ENCODE measurements at places on chromosomes 3 and 15.
A peak's percentile ranks its signal among the peaks of the same experiment; 100 is the strongest.

DNA sequence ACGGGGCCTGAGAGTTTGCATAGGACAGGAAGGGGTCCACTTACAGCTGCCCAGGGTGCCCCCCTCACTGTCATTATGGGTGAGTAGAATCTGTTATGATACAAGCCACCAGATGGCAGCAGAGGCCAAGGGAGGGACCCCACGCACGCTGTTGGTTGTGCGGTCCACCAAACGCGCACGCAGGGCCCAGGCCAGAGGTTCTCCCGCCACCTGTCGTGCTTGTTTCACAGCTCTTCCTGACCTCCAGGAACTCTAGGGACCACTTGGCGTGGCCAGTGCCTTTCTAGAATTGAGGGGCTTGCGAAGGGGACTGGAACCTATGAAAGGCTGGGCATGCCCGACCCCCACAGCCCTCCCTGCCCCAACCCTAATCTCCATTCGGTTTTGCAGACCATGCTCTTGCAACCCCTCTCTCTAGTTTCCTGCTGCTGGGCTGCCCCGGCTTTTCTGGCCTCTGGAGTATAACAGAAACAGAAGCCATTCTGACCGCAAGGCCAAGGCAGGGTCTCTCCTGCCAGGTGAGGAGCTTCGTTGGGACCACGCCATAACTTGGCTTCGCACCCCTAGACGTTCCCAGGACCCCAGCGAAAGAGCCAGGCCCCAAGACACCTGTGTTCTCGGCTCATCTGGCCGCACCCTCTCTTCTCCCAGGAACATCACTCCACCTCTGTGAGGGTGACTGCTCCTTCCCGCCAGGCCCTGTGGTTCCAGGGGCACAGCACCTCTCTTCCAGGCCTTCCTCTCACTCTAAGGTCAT, 46.0 kb downstream of the ALDH1L1 start:
- no peak overlapping the region for H3K4me3 ChIP-seq
- DNase-seq, result peak; percentile 70
- no peaks in the 10 kb centered on the region for H3K36me3 ChIP-seq
- H3K27me3 ChIP-seq, result no peaks in the 10 kb centered on the region
- H3K27ac ChIP-seq, result no peak overlapping the region

DNA sequence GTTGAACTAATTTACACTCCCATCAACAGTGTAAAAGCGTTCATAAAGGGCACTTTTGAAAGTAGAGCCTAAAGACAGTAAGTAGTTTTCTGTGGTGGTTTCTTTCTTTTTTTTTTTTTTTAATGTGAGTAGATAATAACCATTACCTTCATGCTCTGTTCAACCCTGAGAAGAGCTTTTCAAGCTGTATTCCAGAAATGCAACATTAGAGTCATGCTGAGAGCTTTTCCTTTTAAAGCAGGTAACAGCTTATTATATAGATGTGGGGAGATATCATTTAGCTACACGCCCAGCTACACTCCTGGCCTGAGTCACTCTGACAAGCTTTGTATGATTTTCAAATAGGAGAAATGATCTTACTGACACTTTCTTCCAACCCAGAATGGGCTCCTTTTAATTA, 96.2 kb upstream of the ARHGEF26 start:
- H3K27ac ChIP-seq, result no peak overlapping the region
- H3K27me3 ChIP-seq, result no peaks in the 10 kb centered on the region
- DNase-seq, result no peak

GRCh38 chr3:166499636-166500035, 662.4 kb upstream of the BCHE start:
- no peak for DNase-seq
- H3K27me3 ChIP-seq, result no peaks in the 10 kb centered on the region
- no peaks in the 10 kb centered on the region for H3K4me1 ChIP-seq
- no peak overlapping the region for H3K27ac ChIP-seq
- H3K36me3 ChIP-seq, result no peaks in the 10 kb centered on the region
- no peak overlapping the region for H3K4me3 ChIP-seq

- DNase-seq, result no peak
- H3K4me1 ChIP-seq, result no peaks in the 10 kb centered on the region
- no peak overlapping the region for H3K4me3 ChIP-seq
- peak overlapping the region; percentile 42 for H3K27ac ChIP-seq
- H3K27me3 ChIP-seq, result no peaks in the 10 kb centered on the region
Measured at GRCh38 chr3:4900298-4900697, 78.9 kb upstream of the BHLHE40 start.

DNA sequence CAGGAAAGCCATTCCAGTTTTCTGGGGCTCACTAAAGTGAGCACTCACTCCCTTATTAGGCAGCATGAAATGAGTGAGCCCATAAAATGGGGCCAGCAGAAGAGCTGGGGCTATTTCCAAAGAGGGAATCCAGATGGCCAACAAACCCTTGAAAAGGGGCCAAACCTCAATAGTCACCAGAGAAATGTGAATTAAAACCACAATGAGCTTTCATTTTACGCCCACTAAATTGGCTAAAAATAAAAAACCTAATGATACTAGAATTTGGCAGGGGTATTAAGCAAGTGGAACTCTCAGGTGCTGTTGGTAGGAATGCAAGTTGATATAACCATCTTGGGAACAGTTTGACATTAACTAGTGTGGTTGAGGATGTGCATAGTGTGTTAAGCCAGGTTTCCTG, 42.1 kb upstream of the RAF1 start:
- no peaks in the 10 kb centered on the region for H3K36me3 ChIP-seq
- H3K27ac ChIP-seq, result no peak overlapping the region
- no peak overlapping the region for H3K4me3 ChIP-seq
- no peaks in the 10 kb centered on the region for H3K27me3 ChIP-seq
- DNase-seq, result no peak

DNA sequence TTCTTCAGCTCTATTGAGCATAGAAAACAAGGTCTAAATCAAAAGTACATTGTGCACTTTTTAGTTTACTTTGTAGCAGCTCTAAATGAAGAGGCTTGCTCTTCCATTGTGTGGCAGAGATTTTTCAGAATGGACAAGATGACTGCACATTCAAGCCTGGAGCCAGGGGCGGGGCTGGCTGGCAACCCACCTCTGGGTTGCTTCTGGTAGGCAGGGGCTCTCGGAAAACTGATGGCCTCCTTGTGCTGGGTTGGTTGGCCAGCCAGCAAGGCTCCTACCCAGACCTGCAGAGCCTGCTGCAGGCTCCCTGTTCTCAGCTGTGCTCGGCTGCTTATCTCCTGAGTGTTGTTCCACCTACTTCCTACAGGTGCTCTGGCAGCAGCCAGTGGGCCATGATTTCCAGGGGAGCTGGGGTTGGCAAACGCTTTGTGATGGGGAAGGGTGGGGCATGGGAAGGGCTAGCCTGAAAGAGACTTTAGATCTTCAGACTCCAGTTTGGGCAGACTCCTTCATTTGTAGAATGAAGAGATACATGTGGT, 8.8 kb downstream of the BSN start:
- no peaks in the 10 kb centered on the region for H3K36me3 ChIP-seq
- no peak overlapping the region for H3K4me3 ChIP-seq
- H3K27me3 ChIP-seq, result no peaks in the 10 kb centered on the region

GRCh38 chr3:43214616-43215015, 71.7 kb upstream of the SNRK start:
- no peak overlapping the region for H3K4me3 ChIP-seq
- H3K4me1 ChIP-seq, result no peaks in the 10 kb centered on the region
- H3K27ac ChIP-seq, result no peak overlapping the region
- H3K36me3 ChIP-seq, result no peaks in the 10 kb centered on the region
- no peak for DNase-seq

DNA sequence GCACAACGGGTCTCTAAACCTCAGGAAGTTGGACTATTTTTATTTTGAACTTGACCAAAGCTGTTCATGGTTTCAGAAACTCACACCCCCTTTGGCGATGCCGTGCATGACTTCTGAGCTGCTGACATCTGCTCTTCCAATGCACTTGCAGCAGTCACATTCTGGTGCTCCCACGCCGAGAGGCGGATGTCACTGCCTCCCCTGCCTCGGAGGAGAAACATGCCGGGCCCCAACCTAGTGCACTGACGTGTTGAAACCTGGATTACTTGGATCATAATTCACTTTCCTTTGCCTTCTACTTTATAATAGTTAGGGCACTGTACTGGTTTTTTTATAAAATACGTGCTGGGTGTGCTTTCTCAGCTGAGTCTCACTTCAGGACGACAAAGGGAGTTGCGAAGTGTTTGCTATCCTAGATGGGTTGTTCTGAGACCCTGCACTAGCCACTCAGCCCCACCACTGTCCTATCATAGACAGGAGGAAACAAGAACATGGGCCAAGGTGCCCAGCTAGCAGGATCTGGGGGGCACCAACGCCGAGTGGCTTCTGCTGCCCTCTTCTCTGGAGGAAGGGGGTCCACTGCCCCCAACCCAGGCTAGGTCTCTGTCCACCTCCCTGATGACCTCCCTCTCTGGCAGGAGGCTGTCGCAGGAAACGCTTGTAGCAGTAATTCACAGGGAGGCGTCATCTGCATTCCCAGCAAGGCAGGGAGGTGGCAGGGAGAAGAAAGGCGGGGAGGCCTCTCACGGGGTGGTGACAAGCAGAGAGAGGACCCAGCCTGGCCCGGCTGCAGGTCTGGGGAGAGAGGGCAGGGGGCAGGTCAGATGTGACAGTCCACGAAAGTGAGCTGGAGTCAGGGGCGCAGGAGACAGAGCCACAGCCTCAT, 158.8 kb upstream of the IQSEC1 start:
- H3K27ac ChIP-seq, result no peak overlapping the region
- no peaks in the 10 kb centered on the region for H3K4me1 ChIP-seq
- no peaks in the 10 kb centered on the region for H3K36me3 ChIP-seq
- no peaks in the 10 kb centered on the region for H3K27me3 ChIP-seq

DNA sequence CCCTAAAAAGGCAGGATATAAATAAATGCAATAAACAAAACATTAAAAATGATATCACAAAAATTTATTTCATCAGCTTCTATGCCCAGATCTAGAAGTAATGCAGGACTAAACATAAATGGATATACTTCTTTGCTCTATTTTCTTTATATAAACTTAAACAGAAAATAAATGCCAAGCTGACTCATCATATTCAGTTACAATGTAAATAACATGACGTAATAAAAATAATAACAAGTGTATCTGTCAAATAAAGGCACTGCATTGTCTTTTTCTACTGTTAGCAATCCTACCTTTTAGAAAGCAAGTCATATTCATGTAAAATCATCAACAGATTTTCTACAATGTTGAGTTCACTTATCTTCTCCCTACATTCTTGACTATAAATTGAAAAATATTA, 61.6 kb downstream of the NEK10 start:
- H3K27me3 ChIP-seq, result no peaks in the 10 kb centered on the region
- H3K4me3 ChIP-seq, result no peak overlapping the region
- no peak overlapping the region for H3K27ac ChIP-seq
- no peaks in the 10 kb centered on the region for H3K4me1 ChIP-seq
- DNase-seq, result no peak

DNA sequence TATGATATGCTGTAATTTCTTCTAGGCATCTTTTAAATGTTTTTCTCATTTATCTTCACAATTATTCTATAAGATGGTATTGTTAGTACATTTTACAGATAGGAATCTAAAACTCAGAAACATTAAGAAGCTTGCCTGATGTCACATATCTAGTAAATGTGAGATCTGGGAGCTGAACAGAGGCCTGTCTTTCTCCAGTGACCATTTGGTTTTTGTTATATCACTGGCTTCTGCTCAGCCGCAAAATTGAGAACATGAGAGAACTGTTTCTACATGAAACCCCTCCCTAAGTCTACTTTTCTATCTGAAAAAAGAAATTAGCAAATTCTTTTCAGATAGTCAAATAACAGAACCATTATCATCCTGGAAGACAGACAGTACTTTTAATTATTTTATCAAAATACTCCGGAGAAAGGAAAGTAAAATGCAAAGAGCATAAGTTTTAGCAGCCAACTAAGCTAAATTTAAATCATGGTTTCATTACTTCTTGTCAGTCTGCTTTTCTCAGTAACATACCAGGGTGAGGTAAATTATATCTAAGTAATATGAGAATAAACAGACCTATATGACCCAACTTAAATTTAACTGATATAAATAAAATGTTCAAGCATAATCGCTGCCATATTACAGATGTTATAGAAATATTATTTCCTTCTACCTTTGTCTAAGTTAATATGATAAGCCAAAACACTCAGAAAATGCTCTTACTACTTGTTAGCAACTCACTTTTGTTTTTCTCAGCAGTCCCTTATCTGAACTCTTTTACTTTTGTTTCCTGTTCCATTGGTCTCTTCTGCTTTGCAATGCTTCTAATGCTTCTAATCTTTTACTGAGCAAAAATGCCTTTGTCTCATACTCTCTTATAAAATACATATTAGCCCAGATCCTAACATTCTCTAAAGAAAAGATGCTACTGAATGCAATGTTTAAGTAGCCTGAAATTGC, 68.0 kb upstream of the MBNL1 start:
- no peaks in the 10 kb centered on the region for H3K4me1 ChIP-seq
- no peak for DNase-seq
- H3K4me3 ChIP-seq, result peak overlapping the region; percentile 20
- H3K36me3 ChIP-seq, result no peaks in the 10 kb centered on the region
- no peaks in the 10 kb centered on the region for H3K27me3 ChIP-seq

DNA sequence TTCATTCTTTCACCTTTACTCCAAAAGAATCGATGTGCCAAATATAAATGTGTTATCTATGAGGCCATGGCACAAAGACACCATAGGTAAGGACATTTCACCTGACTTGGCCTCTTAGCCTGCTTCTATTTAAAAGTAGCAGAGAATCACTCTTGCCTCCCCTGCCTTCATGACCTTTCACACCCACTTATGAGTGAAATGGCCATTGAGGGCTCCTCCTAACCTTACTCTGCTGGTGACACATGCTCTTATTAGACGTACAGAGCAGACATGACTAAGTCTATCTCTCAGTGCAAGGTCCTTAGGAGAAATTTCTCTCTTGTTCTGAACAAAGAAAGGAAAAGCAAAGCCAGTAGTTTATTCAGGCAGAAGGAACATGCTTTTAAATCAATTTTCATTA, 150.7 kb downstream of the LRTM1 start:
- H3K4me3 ChIP-seq, result no peak overlapping the region
- no peak overlapping the region for H3K27ac ChIP-seq
- H3K27me3 ChIP-seq, result no peaks in the 10 kb centered on the region
- H3K4me1 ChIP-seq, result no peaks in the 10 kb centered on the region
- no peaks in the 10 kb centered on the region for H3K36me3 ChIP-seq

GRCh38 chr3:15097891-15098290, 1.1 kb downstream of the RBSN start:
- no peak for DNase-seq
- H3K27me3 ChIP-seq, result no peaks in the 10 kb centered on the region
- H3K36me3 ChIP-seq, result no peaks in the 10 kb centered on the region
- no peak overlapping the region for H3K27ac ChIP-seq

GRCh38 chr3:105413343-105413887, 46.7 kb downstream of the ALCAM start:
- DNase-seq, result no peak
- no peaks in the 10 kb centered on the region for H3K27me3 ChIP-seq
- H3K4me1 ChIP-seq, result no peaks in the 10 kb centered on the region
- H3K27ac ChIP-seq, result no peak overlapping the region
- H3K36me3 ChIP-seq, result no peaks in the 10 kb centered on the region
